ENCODE measurements at places on chromosomes 4 and X.

DNA sequence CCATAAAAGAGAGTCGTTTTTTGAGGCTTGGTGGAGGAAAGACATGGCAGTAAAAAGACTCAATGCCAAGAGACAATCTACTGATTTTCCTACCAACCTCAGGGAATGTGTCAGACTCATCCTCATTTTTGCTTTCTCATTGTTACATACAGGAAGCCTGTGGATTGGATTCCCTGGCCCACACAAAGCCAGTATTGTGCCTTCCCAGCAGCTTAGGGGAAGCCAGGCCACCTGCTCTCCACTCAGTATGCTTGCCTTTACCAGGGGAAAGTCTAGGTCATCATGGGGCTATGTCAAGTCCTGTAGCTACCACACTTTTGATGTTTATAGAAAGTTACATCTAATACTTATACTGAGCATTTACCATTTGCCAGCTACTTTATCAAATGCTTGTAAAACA lies 11.0 kb downstream of the BMX start:
- no peak for DNase-seq

DNA sequence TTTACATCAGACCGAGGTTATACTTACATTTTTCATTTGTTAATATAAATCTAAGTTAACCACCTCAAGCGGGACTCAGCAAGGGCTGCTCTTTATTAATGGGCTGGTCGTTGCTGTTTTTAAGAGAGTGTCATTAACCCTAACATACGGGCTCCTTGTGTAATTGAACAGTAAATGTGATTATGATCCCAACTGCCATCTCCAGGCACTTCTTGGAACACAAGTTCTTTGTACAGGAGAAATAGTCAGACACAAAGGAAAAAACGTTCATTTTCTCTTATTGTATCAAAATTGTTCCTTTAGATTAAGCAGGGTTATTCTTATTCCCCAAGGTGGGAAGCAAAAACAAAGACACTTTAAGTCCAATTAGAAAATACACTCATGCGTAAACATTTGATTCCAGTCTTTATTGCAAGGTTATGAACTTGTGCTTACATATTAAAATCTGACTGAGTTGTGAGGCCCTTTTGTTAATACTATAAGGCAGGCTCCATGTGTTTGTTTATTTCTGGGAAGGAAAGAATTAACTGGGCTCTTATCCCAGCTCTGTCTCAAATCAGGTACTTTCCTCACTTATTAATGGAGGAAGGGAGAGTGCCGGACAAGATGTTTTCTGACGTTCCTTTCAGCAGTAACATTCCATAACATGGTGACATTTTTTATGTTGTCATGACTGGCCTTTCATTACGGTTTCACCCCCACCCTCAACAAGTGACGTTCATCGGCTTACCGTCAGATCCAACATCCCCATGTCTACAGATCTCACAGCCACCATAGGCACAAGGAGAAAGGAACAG lies 95.9 kb downstream of the RASL11B start:
- DNase-seq = no peak

DNA sequence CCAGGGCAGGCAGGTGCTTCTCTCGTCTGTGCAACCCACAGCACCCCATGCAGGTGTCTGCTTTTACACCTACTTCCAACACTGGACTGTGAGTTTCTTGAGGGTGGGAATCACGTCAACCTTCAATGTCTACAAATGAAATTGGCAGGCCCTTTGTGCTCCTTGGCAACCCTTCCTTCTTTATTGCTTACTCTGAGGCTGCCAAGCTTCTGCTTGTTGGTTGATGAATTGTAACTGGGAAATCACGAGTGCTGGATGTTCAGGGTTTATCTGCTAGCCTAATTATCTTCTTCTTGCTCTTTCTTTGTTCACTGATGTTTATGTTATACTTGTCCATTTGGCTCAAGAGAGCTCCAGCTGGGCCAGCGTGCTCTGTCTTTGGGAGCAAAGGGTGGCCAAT lies 2.5 kb upstream of the DGAT2L6 start:
- no peak for DNase-seq

DNA sequence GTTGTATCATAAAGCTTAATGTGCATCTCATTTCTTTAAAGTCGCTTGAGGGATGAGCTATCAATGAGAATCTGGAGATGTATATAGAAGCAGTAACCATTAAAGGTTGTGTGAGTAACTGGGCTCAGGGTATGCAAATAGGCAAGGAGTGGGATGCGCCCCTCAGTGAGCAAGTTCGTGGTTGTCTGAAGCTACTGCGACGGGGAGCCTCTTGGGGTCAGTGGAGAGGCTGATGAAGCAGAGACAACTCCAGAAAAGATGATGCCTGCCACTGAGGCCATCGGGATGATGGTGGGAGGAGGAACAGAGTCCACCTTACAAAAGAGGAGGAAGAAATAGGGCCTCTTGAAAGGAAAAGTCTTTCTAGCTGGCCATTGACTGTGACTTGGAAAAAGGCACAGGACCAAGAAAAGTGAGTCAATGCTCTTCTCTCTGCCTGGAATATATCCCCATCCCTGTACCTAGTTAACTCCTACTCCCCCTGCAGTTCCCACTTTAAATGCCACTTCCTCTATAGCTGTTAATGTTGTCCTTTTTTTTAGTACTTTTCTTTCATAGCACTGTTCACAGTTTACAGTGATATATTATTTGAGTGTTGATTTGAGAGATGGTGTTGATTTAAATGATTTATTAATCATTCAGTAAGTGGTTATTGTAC lies 51.4 kb upstream of the LSM6 start:
- no peak for DNase-seq

DNA sequence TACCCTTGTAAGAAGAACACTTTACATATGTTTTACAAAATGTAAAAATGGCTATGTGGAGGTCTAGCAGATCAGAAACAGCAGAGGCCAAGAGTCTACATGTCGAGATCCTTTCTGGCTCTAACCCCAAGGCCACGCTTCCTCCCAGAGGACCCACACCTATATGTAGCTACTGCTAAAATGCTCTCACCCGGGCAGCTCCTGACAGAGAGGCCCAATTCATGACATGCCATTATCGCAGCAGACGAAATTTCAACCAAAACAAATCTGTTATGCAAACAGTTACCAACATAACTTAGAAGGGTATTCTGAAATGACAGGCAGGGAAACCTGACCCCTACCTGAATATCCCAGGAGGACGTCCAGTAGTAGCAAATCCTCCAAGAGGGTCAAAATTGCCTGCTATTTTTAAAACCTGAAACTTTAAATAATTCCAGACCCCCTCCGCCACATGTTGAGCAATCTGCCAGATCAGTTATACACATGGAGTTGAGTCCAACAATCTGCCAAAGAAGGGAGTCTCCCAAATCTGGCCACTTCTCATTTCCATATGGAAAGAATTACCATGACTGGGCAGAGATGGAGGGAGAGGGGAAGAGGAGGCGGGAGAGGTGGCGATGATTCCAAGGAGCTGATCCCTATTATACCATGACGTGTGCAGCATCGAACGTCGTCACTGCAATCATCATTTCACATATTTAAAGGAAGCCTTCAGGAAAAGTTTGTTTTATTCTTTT lies 192.9 kb upstream of the TBL1X start:
- DNase-seq = no peak

DNA sequence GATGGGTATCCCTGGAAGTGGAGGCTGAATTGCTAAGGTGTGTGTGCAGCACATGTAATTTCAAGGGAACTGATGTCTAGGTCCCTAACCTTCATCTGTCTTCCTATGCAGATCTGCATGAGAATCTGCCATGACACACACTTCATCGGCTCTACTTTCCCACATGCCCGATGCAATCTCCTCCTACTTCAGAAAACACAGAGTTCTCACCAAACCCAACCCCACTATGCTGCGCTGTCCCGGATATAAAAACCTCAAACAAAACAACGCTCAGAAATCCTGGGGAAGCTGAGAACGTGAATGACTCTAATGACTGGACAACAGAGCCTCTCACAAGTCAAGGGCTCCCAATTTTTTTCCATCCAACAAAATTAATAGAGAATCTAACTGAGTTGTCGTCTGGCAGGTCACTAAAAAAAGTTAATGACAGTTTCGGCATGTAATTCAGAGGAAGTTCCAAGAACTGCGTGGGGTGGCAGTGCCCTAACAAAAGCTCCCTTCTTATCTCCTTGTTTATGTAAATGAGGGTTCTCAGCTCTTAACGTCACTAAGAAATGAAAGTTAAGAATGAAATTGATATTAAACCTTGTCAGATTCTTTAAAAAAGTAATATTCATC lies 39.0 kb downstream of the STX18 start:
- no peak for DNase-seq

- DNase-seq = no peak
Measured at GRCh38 chr4:164526933-164527583, 226.9 kb upstream of the SMIM31 start.

GRCh38 chrX:72634331-72634730 lies 61.7 kb upstream of the HDAC8 start:
- no peak for DNase-seq

GRCh38 chr4:14272206-14272605 lies 644.7 kb upstream of the BOD1L1 start:
- no peak for DNase-seq

- DNase-seq = no peak
Measured at GRCh38 chr4:6657242-6658208, 17.0 kb downstream of the MRFAP1 start.

DNA sequence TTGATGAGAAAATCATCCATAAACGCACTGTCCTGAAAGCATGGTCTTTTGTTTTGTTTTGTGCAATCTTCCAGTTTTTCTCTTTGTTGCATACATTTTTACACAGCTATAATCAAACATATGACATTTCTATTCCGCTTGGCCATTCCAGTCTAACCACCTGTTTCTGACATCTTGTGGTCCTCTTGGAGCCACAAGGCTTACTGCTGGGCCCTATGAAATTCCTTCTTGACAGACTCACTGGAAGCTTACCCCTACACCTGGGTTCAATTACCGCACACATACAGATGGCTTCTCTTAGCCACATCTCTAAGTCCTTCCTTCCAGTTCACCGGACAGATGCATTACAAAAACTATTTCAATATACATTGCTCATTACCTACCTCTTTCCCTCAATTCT lies 72.4 kb downstream of the PAPSS1 start:
- DNase-seq = no peak

- DNase-seq = no peak
Measured at GRCh38 chr4:2684486-2684885, 71.7 kb downstream of the TNIP2 start.

- DNase-seq = no peak
Measured at GRCh38 chrX:108148524-108148923, 56.9 kb downstream of the ATG4A start.

DNA sequence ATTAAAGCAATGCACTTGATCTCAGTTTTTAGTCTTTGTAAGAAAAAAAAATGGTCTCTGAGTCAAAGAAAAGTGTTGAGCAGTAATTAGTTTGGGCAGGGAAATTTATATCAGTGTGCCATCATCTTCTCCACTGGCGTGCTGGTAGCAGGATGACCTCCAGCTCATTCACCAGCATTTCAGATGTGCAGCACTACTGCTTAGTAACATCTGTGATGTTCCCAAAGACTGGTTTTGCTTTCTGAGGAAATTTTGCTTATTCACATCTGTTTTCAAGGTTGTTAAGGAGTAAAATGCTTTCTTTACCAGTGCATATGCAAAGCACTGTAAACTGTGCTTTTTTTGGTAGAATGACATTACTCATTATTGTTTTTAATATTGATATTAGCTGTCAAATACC lies 540.4 kb downstream of the TRAM1L1 start:
- DNase-seq = no peak

DNA sequence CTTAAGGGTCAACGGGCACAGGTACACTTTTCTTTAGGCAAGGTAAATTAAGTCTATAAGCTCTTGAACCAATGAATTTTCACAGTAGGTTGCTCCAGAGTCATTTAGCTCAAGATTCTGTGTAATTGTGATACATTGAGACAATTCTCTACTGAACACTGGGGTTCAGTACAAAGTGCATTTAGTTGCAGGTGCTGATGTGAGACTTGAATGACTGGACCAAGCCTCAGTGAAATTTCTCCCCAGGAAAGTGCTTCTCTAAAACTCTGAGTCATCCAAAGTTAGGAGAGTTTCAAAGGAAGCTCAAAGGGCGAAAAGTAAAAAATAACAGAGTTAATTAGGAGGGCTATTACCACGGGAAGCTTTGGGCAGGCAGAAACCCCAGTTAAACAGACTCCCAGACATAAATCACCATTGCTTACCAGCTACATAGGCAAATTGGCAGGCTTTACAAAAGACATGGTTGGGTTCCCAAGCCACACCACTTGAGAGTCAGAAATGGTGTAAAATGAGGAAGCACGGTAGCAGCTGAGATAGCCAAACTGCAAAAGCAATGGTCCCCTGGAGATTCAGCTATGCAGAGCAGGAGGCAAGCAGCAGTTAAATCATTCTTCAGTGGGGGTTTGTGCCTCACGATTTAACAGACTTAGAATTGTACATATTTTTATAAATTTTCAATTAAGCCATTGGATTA lies 202.6 kb downstream of the PCDH19 start:
- DNase-seq = no peak

GRCh38 chrX:154813801-154814200 lies 8.5 kb upstream of the MPP1 start:
- no peak for DNase-seq

DNA sequence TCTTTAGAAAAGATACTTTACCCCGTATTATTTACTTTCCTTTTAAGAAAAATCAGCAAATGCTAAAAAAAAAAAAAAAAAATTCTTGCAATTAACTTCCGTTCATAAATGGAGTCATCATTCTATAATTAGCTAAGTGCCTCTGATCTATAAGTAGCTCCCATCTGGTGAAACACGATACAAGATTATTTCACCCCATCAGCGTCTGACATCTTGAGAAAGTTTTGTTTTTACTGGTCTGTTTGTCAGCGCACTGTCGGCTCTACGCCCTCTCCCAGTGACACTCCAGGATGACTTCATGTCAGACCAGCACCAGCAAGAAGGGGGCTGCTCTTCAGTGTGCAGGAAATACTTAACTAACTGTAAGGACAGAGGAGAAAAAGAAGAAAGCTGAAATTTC lies 108.3 kb downstream of the AFAP1 start:
- no peak for DNase-seq

DNA sequence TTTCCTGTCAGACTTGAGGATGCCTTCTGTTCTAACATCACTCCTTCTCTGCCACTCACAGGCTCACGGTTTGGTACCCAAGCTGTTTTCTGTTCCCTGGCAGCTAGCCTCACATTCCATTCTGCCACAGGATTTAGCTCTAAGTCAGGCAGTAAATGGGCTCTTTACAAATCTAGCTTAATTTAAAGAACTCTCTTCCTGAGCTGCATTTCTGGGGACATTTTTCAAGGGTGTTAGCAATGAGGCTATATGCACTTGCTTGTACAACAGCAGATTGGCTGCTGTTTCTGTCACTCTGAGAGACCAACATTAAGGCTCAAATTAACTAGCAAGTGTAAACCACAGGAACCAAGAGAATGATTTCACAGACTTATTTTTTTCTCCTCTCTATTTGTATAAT lies 337.8 kb upstream of the NOCT start:
- no peak for DNase-seq

DNA sequence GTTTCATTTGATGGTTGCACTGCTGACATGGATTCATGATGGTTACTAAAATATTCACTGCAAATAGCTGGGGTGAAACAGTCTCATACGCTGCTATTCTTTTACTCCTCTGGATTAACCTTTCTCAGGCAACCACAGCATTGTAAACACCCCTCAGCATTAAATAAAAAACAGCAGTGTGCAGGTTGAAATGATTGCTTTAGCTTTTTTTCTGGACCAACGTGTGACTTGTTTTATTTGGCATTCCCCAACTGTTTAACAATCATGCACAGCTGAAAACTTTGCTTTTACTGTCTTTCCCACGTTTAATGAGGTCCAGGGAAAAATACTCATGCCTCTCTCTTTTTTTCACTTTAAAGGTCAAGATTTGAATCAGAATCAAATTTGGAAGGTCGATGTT lies 490.8 kb downstream of the RAPGEF2 start:
- DNase-seq = no peak

GRCh38 chr4:2163311-2163821 lies 78.6 kb downstream of the HAUS3 start:
- no peak for DNase-seq

GRCh38 chrX:7690842-7691241 lies 152.1 kb upstream of the VCX start:
- DNase-seq = no peak

All from activated T-cell treated with anti-CD3 and anti-CD28 coated beads for 4 hours (primary cell).